ENCODE measurements at places on chromosomes 12 and 14.

DNA sequence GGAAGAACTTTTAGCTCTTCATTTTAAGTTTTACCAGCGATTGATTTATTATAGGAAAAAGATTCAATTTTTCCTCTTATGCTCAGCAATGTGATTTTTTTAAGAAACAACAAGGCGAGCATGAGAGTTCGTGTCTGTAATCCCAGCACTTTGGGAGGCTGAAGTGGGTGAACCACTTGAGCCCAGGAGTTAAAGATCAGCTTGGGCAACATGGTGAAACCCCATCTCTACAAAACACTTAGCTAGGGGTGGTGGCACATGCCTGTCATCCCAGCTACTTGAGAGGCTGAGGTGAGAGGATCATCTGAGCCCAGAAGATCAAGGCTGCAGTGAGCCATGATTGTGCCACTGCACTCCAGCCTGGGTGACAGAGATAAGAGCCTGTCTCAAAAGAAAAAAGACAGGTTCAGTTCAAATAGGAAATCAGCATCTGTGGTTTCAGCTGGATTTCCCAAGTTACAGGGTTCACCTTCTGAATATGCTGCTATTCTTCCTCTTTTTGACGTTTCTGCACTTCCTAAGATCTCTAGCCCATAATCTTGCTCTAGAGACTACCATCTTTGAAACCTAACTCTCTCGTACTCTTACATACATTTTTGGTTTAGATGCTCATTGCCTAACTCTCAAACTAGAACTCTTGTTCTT is 274.7 kb downstream of the SEC23A start:
- DNase-seq, result no peak

DNA sequence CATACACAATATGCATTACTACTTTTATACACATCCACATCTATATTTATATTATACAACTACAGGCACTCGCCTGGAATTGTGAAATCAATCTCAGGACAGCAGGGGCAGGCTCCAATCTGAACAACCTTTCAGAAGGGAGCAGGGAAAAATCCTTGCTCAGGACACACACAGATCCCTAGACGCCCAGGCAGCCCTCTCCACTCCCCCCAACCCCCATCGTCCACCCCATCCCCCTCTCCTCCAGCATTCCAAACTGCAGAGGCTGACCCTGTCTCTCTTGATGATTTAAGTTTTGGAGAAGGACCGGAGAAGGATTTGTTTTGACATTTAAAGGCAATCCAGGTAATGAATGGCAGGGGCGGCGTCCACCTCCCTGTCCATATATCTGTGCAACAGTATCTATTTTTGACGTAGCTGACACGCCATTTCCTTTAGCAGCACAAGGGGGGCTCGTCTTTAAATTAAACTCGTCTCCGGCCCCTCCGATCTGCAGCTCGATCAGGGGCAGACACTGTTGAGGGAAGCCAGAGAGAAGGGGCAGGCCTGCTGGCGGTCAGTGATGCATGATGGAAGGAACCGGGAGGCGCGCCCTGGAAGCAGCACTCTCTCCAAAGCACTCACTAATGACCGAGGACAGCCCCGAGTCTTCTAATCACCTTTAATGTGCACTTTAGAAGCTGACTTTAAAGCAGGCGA is 95.0 kb upstream of the TBX5 start:
- no peak for DNase-seq

DNA sequence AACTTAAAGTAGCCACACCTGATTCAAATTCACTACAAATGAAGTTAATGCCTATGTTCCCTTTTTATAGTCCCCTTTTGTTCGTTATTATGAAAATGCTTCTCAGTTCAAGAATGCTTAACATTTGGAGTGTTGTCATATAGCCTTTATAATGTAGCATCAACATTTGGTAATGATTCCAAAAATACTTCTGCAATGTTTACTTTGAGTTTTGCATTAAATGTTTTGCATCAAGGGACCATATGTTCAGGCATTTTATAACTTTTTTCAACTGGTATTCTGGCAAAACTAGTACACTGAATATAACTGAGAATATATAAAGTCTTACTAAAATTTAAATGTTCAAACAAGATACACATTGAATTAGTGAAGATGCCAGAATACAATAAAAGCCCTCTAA is 209.6 kb upstream of the SLC16A7 start:
- no peak for DNase-seq

DNA sequence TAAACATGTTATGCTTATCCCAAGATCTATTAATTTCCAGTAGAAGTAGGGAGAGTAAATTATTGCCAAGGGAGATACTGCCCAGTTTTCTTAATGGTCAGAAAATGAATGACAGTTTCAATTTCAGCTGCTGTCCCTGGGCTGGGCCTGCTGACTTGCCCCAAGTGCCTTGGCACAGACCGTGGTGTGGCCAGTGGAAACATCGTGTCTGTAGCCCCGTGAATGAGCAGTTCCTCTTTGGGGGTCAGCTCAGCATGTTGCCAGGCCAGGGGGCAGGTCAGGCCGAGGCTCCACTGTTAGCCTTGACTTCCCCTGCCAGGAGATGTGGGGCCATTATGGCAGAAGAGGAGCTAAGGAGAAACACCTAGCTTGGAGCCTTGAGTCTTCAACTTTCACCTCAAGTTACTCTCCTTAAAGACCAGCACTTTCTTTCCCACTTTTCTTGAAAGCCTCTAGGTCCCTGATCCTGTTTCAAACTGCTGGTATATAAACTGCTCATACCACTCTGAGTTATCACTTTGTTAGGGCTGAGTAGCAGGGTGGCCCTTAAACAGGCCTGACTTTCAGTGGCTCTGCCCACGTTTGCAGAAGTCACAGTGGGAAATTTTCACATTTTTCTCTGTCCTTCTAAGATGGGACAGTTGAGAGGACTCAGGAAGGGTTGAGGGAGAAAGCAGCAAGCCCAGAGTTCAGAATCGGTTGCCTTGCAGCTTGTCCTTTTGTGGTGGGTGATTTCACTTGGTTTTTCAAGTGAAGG is 73.2 kb downstream of the SUSD6 start:
- no peak for DNase-seq

DNA sequence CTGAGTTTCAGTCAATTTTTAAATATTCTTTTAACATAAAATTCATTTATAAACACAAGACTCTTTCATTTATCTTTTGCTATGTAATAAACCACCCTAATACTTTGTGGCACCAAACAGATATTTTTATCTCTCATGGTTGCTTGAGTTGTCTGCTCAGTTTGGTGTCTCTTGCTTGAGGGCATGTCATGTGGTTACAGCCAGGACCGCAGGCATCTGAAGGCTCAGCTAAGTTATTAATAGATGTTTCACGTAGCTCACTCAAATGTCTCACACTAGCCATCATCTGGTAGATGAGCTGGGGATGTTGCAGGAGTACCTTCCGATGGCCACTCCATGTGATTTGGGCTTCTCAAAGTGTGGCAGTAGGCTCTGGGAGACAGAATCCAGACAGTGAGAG is 597.8 kb downstream of the ETNK1 start:
- no peak for DNase-seq

DNA sequence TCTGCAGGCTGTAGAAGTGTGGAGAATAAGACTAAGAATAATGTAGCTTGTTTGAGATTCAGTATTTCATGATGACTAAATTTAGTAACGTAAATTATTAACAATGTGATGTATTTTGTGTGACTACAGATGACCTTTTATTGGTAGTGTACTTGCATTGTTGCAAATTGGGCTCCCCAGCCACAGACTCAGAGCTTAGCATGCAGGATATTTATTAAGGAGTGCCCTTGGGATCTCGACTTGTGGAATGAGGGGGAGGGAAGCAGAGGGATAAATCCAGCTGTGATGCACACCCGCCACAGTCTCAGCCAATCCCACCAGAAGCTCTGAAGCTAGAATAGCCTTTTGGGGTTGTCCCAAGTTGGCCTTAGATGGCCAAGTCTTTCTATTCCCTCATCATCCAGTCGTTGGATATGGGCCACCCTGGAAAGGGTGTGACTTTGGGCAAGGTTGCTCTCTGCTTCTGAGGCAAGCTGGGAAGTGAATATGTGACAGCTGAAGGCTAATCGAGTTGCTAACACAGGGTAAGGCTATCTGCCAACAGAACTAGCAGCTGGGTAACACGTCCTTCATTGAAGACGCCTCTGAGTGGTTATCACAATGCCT is 42.1 kb upstream of the USP44 start:
- DNase-seq, result no peak

DNA sequence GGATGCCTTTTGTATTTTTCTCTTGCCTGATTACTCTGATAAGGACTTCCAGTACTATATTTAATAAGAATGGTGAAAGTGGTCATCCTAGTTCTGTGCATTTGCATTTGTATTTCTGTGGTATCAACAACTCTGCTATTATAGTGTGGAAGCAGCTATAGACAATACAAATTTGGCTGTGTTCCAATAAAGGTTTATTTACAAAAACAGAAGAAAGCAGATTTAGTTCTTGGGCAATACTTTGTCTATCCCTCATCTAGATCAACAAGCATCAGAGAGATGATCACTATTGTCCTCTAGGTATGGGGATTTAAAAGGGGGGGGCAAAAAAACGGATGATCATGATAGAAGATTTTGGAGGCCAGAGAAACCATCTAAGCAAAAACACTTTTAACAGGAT is 19.1 kb upstream of the BTG1 start:
- no peak for DNase-seq

GRCh38 chr12:113479590-113480335 is 8.1 kb upstream of the LHX5 start:
- peak; percentile 7 for DNase-seq

DNA sequence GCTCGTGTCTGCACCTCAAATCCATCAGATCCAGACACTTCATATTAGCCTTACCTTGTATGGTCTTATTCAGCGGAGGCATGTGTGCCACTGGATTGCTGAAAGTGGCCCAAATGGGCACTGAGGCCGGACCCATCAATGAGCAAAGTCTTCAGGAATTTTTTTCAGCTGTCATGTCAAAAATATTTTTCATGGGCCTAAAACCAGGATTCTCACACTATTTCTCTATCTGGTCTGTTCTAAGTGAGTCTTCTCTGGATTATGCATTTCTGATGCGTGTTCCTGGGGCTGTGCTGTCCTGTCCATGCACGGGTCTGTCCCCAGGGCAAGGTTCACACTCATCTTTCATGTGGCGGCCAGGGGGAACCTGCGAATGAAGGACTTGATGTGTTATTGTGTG is 94.6 kb downstream of the KCNA5 start:
- no peak for DNase-seq

DNA sequence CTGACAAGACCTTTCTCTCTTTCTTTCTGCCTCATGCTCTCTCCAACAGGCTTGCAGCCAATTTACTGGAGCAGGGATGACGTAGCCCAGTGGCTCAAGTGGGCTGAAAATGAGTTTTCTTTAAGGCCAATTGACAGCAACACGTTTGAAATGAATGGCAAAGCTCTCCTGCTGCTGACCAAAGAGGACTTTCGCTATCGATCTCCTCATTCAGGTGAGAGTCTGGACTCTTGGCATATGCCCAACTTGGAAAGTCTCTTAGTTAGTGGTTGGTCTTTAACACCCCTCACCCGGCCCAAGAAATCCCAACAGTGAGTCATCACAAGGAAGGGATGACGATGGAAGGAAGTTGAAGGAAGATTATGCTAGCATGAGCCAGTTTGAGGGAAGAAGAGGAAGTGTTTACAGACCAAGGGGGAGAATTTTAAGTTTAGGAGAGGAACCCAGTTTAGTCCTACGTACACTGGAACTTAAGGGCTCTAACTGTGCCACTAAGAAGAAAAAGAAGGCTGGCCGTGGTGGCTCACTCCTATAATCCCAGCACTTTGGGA is 189.7 kb downstream of the ETV6 start:
- no peak for DNase-seq

- no peak for DNase-seq
Observed at GRCh38 chr12:89960607-89961394, 252.2 kb upstream of the ATP2B1 start.

DNA sequence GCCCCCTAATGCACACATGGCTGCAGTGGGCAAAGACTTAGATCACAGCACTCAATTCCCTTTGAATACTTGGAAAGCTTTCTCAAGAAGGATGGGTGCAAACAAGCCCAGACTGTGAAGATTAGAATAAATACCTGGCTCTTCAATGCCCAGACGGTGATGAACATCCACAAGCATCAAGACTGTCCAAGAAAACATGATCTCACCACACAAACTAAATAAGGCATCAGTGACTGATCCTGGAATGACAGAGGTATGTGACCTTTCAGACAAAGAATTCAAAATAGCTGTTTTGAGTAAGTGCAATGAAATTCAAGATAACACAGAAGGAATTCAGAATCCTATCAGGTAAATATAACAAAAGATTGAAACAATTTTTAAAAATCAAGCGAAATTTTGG is 43.8 kb upstream of the ZDHHC17 start:
- DNase-seq, result peak; percentile 77

- DNase-seq, result no peak
Observed at GRCh38 chr14:100725587-100726387, 905 bp upstream of the DLK1 start.

- no peak for DNase-seq
Observed at GRCh38 chr12:44521702-44522101, 354.4 kb downstream of the NELL2 start.

GRCh38 chr14:91149462-91149861 is 35.6 kb downstream of the DGLUCY start:
- DNase-seq, result peak; percentile 65

DNA sequence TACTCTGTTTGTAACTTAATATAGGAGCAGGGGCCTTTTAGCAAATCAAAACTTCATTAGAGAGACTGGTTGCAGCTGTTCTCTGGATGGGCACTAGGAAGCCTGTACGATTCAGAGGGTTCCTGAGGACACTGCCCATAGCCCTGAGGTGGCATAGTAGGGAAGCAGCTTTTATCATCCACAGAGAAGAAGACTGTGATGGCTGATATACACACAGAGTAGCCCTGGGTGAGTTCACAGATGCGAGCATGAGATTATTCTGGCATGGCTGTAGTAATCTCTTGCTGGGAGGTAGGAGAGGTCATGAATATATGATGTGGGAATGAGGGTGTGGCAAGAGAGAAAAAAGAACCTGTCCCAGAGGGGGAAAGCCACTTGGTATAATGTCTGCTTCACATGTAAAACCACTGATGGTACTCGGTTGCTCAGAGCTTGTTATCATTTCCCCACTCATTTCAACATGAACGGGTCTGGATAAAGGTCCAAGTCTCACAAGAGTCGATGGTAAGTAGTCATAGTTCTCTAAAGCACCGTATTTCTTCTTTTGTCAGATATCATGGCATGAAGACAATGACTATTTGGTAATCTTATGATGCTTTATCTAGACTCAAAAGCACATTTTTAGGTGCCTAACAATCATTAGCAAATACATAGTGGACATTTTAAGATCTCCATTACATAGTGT is 52.0 kb downstream of the PEBP1 start:
- DNase-seq, result no peak

- no peak for DNase-seq
Observed at GRCh38 chr12:2152134-2152533, 99.3 kb downstream of the CACNA1C start.

Measured in kidney epithelial cell (primary cell).